ENCODE measurements at places on chromosomes 4 and X.
A peak's percentile ranks its signal among the peaks of the same experiment; 100 is the strongest.

- peak; percentile 19 for DNase-seq
These were observed 1.6 kb upstream of the LRAT start for GRCh38 chr4:154741922-154742850.

DNA sequence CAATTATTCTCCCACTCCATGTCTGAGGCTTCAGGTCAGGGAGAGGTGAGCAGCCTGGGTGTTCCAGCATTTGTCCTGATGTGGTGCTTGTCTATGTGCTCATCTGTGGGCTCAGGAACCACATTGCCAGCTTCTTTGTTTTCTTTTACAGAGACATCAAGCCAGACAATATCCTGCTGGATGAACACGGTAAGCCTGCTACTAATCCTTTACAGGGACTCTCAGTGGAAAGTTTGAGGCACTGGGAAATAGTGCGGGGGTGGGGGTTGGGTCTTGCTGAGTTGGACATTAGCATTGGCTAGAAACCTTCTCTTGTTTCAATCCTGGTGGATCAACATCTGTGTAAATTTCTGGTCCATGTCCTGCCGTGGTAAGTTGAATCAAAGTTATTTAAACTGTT lies 310.3 kb downstream of the EVC2 start:
- DNase-seq = no peak

- no peak for DNase-seq
These were observed 118.2 kb upstream of the KLF8 start for GRCh38 chrX:56113785-56114436.

DNA sequence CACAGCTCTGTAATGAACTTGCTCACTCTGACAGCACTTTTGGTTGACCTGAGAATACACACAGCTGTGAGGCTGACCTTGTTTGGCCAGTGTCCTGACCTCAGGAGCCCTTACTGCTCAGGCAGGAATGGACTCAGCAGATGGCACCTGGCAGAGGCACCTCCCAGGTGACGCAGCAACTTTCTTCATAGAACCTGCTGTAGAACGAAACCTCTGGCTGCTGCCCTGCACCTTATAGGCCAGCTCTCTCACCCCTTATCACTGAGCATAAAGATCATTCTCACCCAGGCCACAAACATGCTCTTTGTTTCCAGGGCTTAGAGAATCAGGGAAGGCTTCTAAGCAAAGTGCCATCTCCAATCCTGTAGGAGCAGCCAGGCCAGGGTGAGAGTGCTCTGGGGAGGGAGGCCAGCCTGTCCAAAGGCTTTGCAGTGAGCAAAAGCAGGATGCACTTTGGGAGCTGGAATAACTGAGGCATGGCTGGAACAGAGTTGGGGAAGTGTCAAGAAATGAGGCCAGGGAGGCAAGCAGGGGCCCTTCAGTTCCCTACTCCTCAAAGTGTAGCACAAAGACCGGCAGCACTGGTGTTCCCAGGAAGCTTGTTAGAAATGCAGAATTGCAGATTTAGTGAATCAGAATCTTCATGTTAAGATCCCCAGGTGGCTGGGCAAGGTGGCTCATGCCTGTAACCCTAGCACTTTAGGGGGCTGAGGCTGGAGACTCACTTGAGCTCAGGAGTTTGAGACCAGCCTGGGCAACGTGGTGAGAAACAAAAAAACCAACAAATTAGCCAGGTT lies 13.3 kb upstream of the CENPU start:
- no peak for DNase-seq

DNA sequence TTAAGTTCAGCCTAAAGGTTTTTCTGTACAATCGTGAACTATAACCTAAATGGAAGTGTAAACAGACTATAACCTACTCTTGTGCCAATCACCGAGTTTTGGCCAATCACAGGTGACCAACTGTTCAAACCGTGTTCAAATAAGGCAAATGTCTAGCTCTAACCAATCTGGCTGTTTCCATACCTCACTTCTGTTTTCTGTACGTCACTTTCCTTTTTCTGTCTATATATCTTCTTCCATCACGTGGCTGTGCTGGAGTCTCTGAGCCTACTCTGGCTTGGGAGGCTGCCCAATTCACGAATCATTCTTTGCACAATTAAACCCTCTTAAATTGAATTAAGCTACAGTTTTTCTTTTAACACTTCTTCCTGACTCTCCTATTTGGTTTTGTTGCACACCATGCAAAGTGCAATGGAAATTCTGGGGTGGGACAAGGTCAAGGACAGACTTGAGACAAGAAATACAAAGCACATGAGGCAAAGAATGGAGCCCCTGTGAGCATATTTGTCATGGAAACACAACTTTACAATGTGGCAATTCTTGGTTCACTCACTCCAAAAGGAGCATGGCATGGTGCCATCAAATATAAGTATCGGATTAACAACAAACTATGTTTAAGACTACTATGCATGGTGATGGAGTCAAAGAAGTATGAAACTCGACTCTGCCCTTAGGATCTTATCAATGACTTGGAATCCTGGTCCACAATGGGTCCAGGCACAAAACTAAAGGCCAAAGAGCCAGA lies 115.7 kb upstream of the FAM9B start:
- DNase-seq = no peak

- no peak for DNase-seq
These were observed 9.3 kb downstream of the NKX1-1 start for GRCh38 chr4:1396806-1397455.

DNA sequence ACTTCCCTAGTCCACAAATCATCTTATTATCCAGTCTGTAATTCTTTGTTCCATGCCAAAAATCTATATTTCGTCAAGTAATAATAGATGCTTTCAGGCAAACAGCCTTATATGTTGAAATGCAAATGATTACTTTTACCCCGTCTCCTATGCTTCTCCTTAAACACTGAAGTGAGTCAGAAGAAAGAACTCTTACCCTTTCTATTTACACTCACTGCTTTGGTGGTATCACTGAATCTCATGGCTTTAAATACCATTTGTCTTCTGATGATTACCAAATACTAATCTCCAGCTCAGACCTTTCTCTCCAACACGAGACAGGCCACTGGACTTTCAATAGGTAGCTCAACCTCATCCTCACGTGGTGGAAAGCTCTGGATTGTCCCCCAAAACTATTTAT lies 558.1 kb downstream of the IL1RAPL1 start:
- DNase-seq = no peak

DNA sequence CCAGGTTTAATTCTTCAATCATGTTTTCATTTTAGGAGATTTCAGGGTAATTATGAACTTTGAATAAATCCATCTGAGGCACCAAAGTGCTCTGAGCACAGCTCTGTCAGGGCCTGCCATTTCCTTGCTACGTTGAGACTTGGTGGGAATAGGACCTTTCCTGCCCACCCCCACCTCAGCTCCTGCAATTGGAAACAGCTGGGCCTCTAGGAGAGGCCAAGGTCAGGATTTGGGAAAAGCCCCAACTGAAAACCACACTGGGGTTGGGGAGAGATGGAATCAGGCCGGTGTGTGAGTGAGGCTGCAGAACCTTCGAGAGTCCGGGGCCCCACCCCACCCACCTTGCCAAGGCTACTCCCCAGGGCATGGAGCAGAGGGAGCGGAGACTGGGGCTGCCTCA lies 212.7 kb upstream of the BCOR start:
- DNase-seq = no peak

Data from midbrain (tissue), 1 donor.